ENCODE measurements at places on chromosomes 6 and 20.

- DNase-seq = peak; percentile 31
These were observed 110.4 kb downstream of the BANF2 start for GRCh38 chr20:17810062-17810631.

DNA sequence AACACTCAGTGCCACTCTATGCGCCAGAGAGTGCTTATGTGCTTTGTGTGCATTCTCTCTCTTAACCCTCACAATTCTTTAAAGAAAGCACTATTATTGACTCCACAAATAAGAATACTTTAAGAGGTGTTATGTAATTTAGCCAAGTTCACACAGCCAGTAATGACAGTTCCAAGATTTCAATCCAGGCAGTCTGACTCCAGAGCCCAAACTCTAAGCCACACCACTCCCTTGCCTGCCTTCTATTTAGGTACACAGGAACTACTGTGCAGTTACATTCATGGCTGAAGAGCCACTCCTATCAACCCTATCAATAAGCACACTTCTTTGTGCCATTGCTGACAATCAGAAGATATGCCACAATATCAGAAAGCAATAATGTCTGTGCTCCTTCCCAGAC is 93.3 kb downstream of the PTPRK start:
- no peak for DNase-seq

DNA sequence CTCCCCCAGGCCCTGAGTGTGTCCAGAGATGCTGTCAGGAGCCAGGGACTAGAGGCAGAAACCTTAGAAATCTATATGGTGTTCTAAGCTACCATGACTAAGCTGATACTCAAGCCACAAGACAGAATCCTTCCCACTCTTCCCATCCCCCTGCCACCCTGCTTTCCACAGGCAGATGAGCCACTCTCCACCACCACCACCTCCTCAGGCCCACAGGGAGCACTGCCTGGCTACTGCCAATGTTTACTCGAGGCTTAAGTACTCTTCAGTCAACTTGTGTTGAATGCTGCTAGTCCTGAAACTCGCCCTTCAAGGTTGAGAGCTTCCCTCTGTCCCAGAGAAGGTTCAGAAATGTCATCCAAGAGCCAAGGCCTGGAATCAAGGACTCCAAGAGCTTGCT is 56.2 kb downstream of the CENPW start:
- DNase-seq = no peak

DNA sequence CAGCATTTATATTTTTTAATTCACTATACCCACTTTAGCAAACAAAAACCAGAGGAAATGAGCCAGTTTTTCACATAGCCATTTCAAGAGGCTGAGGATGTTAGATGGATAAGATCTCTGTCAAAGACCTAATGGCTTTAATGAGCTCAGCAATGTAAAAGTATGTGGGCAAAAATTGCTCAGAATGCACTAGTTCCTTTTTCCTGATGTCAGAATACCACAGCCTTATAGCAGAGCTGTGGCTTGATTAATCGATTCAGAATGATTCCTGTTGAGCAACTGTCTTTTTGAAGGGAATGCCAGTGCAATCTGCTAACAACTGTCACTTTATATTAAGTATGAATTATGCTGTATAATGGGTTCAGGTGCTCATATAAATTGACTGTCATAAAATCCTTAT is 100.6 kb upstream of the HIVEP1 start:
- DNase-seq = peak; percentile 38

- DNase-seq = no peak
These were observed 26.4 kb upstream of the MEI4 start for GRCh38 chr6:77626426-77626825.

GRCh38 chr6:157405986-157406385 is 25.0 kb downstream of the ZDHHC14 start:
- DNase-seq = no peak

GRCh38 chr6:5442916-5443315 is 181.6 kb downstream of the FARS2 start:
- DNase-seq = peak; percentile 20

DNA sequence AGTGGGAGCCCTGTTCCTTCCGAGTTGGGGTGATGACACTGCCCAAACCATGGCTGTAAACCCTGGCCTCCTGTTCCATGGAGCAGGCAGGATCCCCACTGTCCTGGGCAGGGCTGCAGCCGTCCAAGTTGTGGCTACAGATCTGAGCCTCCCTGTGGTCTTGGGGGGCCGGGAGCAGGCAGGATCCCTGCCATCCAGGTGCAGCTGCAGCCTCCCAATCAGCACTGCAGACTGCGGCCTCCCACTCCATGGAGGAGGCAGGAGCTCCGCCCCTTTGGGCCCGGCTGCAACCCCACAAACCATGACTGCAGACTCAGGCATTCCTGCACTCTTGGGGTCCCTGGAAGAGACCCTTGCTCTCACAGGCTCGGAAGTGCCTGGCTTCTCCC is 872.1 kb upstream of the GJE1 start:
- DNase-seq = no peak
